Thoracic aorta endothelial cell (primary cell): ENCODE measurements at places on chromosomes 2 and 18. TPM values are rescaled to one million over a fixed set of nuclear protein-coding genes. Genes with fewer than 3 reads are reported as not detected.

TBR1 gene
- under 0.01 TPM in 2 replicates for total RNA-seq

SEMA4F gene
- 4.9 and 5.5 TPM in 2 replicates for total RNA-seq

TMEM131 gene
- total RNA-seq, result 39.8 and 48.4 TPM in 2 replicates

LYG2 gene
- not detected in 2 replicates for total RNA-seq

IL1A gene
- 1.2 and 1.8 TPM in 2 replicates for total RNA-seq

DDX18 gene
- 80.5 and 89.0 TPM in 2 replicates for total RNA-seq

POTEE gene
- total RNA-seq, result 0.07 and 0.40 TPM in 2 replicates

AOX1 gene
- 6.9 and 8.6 TPM in 2 replicates for total RNA-seq

SERPINB13 gene
- total RNA-seq, result 0.13 TPM in 1 of 2 replicates, not detected in the other

ATIC gene
- total RNA-seq, result 28.2 TPM in 2 replicates

PCARE gene
- not detected in 2 replicates for total RNA-seq

UGT1A4 gene
- total RNA-seq, result not detected in 2 replicates

SNED1 gene
- total RNA-seq, result 23.1 and 26.3 TPM in 2 replicates

CYP26B1 gene
- 0.53 and 1.1 TPM in 2 replicates for total RNA-seq

FHOD3 gene
- total RNA-seq, result 0.07 TPM in 1 of 2 replicates, not detected in the other
